ENCODE measurements at places on chromosomes 2 and 18. TPM values are rescaled to one million over a fixed set of nuclear protein-coding genes. Genes with fewer than 3 reads are reported as not detected.
A peak's percentile ranks its signal among the peaks of the same experiment; 100 is the strongest.

The TANC1 gene
- total RNA-seq, result 0.16 TPM

The REG3G gene
- total RNA-seq, result not detected

The KCNF1 gene
- not detected for total RNA-seq

The SCYGR4 gene
- not detected for total RNA-seq

The WDR7 gene
- total RNA-seq, result 43.3 TPM

The UCN gene
- 1.1 TPM for total RNA-seq

The ARHGEF4 gene
- 0.30 TPM for total RNA-seq

The GKN1 gene
- total RNA-seq, result not detected

The XPO1 gene
- total RNA-seq, result 198 TPM

The MPV17 gene
- total RNA-seq, result 97.6 TPM

DNA sequence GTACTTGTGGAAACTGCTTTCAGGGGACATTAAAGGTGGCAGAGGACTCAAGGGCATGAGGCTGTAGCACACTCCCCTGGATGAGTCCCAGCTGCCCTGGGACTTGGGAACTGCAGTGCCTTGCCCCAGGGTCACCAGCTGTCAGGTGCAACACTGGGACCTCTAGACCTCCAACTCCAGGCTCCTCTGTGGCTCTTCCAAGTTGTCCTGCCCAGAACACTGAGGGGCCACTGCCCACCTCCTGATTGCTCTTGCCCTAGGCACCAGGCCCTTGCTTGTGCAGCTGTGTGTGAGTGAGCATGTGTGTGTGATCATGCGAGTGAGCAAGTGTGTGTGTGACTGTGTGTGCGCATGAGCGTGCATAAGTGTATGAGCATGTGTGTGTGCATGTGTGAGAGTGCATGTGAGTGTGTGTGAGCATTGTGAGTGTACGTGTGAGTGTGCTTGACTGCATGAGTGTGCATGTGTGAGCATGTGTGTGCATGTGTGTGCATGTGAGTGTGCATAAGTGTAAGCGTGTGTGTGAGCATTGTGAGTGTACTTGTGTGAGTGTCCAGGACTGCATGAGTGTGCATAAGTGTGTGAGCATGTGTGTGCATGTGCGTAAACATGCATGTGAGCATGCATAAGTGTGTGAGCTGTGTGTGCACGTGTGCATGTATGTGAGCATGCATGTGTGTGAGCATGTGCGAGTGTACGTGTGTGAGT, 301.5 kb downstream of the NDUFA10 start:
- H3K4me3 ChIP-seq, result no peak overlapping the region
- no peaks in the 10 kb centered on the region for H3K4me1 ChIP-seq
- no peak overlapping the region for H3K27ac ChIP-seq
- DNase-seq, result no peak

DNA sequence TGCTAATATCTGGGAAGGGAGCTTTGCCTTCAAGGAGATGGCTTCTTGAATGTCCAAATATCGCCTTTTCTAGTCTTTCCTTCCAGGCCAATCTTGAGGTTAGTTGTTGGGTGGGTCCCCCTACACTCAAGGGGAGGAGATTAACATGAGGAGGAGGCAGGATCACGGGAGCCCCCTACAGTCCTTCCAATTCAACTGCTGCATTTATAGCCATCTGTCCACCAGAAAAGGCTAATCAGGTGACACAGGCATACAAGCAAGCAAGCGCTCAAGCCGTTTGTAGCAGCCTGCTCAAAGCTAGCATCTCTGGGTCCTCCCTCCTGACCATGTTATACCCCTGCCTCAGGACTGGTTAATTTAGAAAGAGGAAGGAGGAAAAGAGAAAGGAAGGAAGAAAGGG, 87.6 kb downstream of the MRPS9 start:
- H3K27me3 ChIP-seq, result peaks cover 13% of the 10 kb centered on the region
- no peak overlapping the region for H3K27ac ChIP-seq
- peaks cover 5% of the 10 kb centered on the region for H3K4me1 ChIP-seq
- DNase-seq, result no peak

DNA sequence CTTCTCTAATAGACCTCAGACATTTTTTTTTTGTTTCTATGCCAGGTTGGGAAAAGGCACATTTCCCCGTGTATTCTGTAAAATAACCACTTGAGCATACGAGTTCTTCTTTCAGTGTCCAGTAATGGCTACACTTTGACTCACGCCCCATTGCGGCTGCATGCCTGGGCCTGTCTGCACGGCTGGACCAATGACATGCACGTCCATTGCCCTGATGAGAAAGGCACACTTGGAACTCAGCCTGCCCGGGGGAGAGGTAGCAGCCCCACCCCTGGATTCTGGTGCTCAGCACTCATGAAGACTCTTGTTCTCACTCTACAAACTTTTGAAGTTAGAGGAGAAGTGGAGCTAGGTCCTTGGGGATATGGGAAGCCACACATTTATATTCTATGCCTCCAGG, 5.8 kb downstream of the PCARE start:
- no peaks in the 10 kb centered on the region for H3K36me3 ChIP-seq
- H3K27ac ChIP-seq, result no peak overlapping the region
- no peaks in the 10 kb centered on the region for H3K27me3 ChIP-seq
- DNase-seq, result peak; percentile 23
- H3K4me1 ChIP-seq, result no peaks in the 10 kb centered on the region

- no peak overlapping the region for H3K4me3 ChIP-seq
- H3K4me1 ChIP-seq, result peaks cover 6% of the 10 kb centered on the region
- no peak for DNase-seq
These were observed 166.4 kb downstream of the MGAT5 start for GRCh38 chr2:134420259-134420658.

DNA sequence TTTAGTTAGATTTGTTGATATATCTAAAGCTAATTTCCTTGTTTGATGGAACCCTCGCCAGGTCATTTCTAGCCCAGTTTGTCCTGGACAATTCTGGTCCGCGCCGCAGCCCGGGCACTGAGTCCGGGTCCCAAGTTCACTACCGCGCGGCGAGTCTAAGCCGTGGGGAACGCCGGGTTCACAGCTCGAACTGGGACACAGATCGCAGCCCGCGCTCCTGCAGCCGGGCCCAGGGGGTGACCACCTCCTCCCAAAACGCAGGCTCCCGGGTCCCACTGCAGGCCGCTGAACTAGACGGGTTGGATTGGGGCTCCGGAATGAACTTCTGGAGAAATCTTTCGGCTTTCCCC, 681 bp downstream of the ACADL start:
- DNase-seq, result no peak
- H3K4me3 ChIP-seq, result no peak overlapping the region
- H3K4me1 ChIP-seq, result peaks cover 4% of the 10 kb centered on the region
- no peak overlapping the region for H3K27ac ChIP-seq
- H3K27me3 ChIP-seq, result peaks cover 58% of the 10 kb centered on the region
- H3K36me3 ChIP-seq, result no peaks in the 10 kb centered on the region

DNA sequence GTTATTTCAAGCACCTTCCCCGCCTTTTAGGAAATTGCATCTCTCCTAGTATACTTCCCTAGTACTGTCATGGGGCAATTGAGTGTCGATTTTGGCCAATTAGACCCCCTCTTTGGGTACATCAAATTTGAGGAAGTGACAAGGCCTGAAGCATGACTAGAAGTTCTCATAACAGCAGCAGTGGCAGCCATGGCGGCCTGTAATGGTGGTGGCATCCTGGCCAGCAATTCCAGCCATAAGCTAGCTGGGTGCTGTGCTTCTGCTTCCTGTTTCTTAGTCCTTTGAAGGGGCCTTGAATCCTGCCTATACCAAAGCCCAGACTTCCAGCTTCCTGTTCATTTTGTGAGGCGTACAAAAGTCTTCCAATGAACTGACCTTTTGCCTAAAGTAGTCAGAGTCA, 523.1 kb downstream of the PLCL1 start:
- H3K4me3 ChIP-seq, result no peak overlapping the region
- H3K4me1 ChIP-seq, result peaks cover 24% of the 10 kb centered on the region
- H3K27me3 ChIP-seq, result peaks cover 41% of the 10 kb centered on the region
- DNase-seq, result no peak

GRCh38 chr18:11324956-11325882, 175.8 kb upstream of the PIEZO2 start:
- H3K36me3 ChIP-seq, result no peaks in the 10 kb centered on the region
- no peak overlapping the region for H3K4me3 ChIP-seq
- no peak for DNase-seq
- peaks cover 7% of the 10 kb centered on the region for H3K27me3 ChIP-seq
- H3K27ac ChIP-seq, result no peak overlapping the region

GRCh38 chr2:174874085-174874484, 109.8 kb upstream of the CHRNA1 start:
- H3K36me3 ChIP-seq, result no peaks in the 10 kb centered on the region
- H3K4me3 ChIP-seq, result no peak overlapping the region

- H3K4me3 ChIP-seq, result no peak overlapping the region
- H3K27ac ChIP-seq, result no peak overlapping the region
- no peaks in the 10 kb centered on the region for H3K27me3 ChIP-seq
- no peaks in the 10 kb centered on the region for H3K36me3 ChIP-seq
- DNase-seq, result no peak
These were observed 1272.8 kb downstream of the SUCLG1 start for GRCh38 chr2:83186105-83186760.

- H3K27me3 ChIP-seq, result peaks cover 12% of the 10 kb centered on the region
- no peak for DNase-seq
- H3K4me3 ChIP-seq, result no peak overlapping the region
- no peak overlapping the region for H3K27ac ChIP-seq
These were observed 42.0 kb downstream of the TTR start for GRCh38 chr18:31633392-31634330.

- DNase-seq, result peak; percentile 48
- H3K36me3 ChIP-seq, result no peaks in the 10 kb centered on the region
- peak overlapping the region; percentile 52 for H3K4me3 ChIP-seq
- H3K4me1 ChIP-seq, result no peaks in the 10 kb centered on the region
- peaks cover 5% of the 10 kb centered on the region for H3K27me3 ChIP-seq
- no peak overlapping the region for H3K27ac ChIP-seq
These were observed 40.4 kb downstream of the TMEM18 start for GRCh38 chr2:636641-637405.

DNA sequence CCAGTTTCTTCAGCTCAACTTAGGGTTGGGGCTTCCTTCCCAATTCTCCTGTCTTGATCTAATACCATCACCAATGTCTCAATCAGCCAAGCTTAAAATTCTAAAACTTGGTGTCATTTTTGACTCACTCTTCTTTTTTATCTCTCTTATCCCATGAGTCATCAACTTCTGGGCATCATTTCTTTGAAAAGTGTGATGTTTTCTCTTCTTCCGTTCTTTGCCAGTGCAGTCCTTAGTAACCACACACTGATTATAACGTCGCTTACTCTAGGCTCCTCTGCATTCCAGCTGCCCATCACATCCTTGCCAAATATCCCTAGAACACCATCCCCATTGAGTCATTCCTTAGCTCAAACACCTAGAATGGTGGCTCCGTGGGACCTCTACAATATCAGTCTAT, 27.4 kb upstream of the MRO start:
- no peaks in the 10 kb centered on the region for H3K4me1 ChIP-seq
- H3K27ac ChIP-seq, result no peak overlapping the region
- peaks cover 5% of the 10 kb centered on the region for H3K27me3 ChIP-seq

- H3K4me1 ChIP-seq, result no peaks in the 10 kb centered on the region
- H3K4me3 ChIP-seq, result no peak overlapping the region
- no peaks in the 10 kb centered on the region for H3K36me3 ChIP-seq
- H3K27ac ChIP-seq, result no peak overlapping the region
- no peaks in the 10 kb centered on the region for H3K27me3 ChIP-seq
These were observed 231.1 kb downstream of the GBX2 start for GRCh38 chr2:235937087-235937486.

DNA sequence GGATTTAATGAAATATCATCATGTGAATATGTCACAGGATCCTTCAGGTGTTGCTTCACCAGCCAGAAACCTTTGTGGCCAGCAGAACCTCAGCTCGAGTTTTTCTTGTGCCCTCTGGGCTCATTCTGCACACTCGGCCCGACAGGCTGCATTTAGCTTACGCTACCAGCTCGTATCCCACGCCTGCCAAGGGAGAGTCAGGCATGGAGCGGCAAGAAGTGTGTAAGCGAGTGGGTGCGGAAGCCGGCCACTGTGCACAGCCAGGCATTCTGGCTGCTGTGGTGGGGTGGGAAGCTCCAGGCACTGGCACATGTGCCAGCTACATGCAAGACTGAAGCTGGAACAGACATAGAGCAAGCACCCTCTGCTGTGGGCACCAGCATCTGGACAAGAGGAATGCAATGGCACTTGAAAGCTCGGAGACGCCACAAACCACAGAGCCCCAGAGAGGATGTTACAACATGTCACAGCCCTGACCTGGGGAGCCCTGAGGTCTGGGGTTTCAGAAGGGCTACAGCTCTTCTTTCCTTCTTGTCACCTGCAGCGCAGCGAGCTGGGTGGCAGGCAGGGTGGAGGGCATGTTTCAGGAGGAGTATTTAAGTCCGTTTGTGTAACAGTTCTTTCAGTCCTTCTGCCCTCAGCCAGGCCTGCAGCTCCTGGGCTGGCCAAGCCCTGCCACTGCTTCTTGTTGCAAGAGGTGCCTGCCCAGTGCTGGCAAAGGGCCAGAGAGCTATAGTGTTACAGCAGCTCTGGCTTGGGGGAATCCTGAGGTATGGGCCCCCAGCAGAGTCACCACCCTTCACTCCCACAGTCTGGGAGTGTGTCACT, 257.3 kb upstream of the HNMT start:
- no peak overlapping the region for H3K4me3 ChIP-seq
- no peaks in the 10 kb centered on the region for H3K27me3 ChIP-seq
- H3K27ac ChIP-seq, result no peak overlapping the region
- no peaks in the 10 kb centered on the region for H3K4me1 ChIP-seq
- H3K36me3 ChIP-seq, result no peaks in the 10 kb centered on the region

DNA sequence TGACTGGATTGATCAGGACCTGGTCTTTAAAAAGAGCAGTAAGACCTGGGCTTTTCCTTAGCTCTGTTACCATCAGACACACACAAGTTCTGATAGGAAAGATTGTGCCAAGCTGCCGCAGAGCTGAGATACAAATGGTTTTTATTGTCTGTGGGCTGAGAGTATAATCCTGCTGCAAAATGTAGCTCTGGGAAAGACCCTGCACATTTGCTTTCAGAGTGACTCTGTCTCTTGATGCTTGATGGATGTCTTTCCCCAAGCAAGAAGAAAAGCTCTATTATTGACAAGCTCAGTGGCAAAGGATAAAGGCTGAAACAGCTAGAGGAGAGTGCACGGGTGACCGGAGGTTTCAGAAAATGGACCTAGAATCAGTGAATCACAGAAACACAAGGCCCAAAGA, 95.3 kb upstream of the PARD3B start:
- no peak overlapping the region for H3K4me3 ChIP-seq
- no peaks in the 10 kb centered on the region for H3K36me3 ChIP-seq
- no peak for DNase-seq
- no peaks in the 10 kb centered on the region for H3K4me1 ChIP-seq
- H3K27ac ChIP-seq, result no peak overlapping the region

DNA sequence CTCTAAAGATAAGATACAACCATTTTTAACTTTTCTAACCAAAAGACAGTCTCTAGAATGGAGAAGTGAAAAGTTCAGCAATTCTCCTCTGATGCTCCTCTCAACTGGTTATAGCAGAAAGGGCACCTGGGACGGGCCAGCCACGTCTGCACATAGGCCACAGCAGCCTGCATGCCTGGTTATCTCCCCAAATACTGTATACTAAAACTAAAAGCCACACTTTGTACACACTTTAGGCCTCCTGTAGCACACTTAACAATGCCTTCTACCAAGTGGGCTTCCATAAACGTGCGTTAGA, 179.1 kb downstream of the ANKRD44 start:
- H3K4me1 ChIP-seq, result peaks cover 72% of the 10 kb centered on the region
- no peaks in the 10 kb centered on the region for H3K27me3 ChIP-seq
- H3K4me3 ChIP-seq, result no peak overlapping the region
- H3K27ac ChIP-seq, result peak overlapping the region; percentile 56
